ENCODE measurements at places on chromosomes 16 and 17.

DNA sequence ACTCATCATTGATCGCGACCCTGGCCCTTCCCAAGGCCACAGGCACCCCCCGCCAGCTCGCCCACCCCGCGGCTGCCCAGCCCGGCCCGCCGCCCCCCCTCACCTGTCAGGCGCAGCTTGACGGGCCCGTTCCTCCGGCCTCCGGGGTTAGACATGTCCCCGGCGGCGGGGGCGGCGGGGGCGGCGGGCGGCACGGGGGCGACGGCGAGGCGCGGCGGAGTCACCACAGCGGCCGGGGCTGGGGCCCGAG, 456 bp downstream of the SMURF2 start:
- no peaks in the 10 kb centered on the region for H3K27me3 ChIP-seq
- H3K4me1 ChIP-seq = peaks cover 51% of the 10 kb centered on the region
- no peaks in the 10 kb centered on the region for H3K36me3 ChIP-seq
- peak overlapping the region; percentile 57 for H3K27ac ChIP-seq

GRCh38 chr17:1376061-1376460, 24.0 kb downstream of the YWHAE start:
- no peaks in the 10 kb centered on the region for H3K27me3 ChIP-seq
- H3K4me3 ChIP-seq = no peak overlapping the region
- DNase-seq = no peak
- peaks cover 58% of the 10 kb centered on the region for H3K36me3 ChIP-seq

DNA sequence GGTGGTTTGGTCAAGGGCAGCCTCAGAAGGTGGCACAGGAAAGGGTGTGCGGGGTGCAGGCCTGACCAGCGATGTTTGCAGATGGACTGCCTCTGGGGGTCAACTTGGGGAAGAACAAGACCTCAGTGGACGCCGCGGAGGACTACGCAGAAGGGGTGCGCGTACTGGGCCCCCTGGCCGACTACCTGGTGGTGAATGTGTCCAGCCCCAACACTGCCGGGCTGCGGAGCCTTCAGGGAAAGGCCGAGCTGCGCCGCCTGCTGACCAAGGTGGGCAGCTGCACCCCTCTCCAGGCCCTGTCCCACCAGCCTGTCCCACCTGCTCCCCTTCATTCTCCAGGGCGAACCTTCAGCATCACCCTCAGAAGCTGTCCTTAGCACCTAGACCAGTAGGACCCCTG, 12.5 kb downstream of the DHODH start:
- H3K27me3 ChIP-seq = no peaks in the 10 kb centered on the region
- peaks cover 18% of the 10 kb centered on the region for H3K36me3 ChIP-seq
- H3K4me3 ChIP-seq = no peak overlapping the region
- H3K27ac ChIP-seq = no peak overlapping the region
- peaks cover 53% of the 10 kb centered on the region for H3K4me1 ChIP-seq
- DNase-seq = no peak

GRCh38 chr17:70215656-70216055, 46.3 kb downstream of the KCNJ2 start:
- no peak overlapping the region for H3K27ac ChIP-seq
- H3K36me3 ChIP-seq = no peaks in the 10 kb centered on the region
- H3K4me3 ChIP-seq = no peak overlapping the region
- no peaks in the 10 kb centered on the region for H3K27me3 ChIP-seq
- DNase-seq = no peak

GRCh38 chr17:80878876-80879722, 112.5 kb upstream of the CHMP6 start:
- no peak overlapping the region for H3K27ac ChIP-seq
- H3K27me3 ChIP-seq = no peaks in the 10 kb centered on the region
- peaks cover 34% of the 10 kb centered on the region for H3K36me3 ChIP-seq
- no peak overlapping the region for H3K4me3 ChIP-seq
- DNase-seq = no peak
- H3K4me1 ChIP-seq = no peaks in the 10 kb centered on the region

DNA sequence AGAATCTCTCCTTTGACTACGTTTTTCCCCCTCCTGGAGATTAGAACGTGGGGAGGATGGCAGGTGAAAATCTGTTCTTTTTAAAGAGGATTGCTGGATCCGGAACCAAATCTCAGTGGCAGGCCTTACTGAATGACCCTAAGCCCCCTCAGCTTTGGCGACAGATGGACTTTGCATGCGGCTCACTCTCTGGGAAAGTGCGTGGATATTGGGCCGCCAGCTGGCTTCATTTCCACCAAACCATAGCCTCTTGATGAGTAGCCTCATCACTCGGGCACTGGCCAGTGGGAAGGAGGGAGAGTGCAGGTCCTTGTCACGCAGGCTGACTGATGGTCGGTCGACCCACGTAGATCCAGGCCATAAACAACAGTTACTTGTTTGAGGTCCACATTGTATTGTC, 31.3 kb upstream of the CCDC182 start:
- H3K4me3 ChIP-seq = no peak overlapping the region
- H3K36me3 ChIP-seq = no peaks in the 10 kb centered on the region
- DNase-seq = no peak
- 0 out of 2 replicates have a peak, but pooled peaks cover 5% of the 10 kb centered on the region for H3K4me1 ChIP-seq

DNA sequence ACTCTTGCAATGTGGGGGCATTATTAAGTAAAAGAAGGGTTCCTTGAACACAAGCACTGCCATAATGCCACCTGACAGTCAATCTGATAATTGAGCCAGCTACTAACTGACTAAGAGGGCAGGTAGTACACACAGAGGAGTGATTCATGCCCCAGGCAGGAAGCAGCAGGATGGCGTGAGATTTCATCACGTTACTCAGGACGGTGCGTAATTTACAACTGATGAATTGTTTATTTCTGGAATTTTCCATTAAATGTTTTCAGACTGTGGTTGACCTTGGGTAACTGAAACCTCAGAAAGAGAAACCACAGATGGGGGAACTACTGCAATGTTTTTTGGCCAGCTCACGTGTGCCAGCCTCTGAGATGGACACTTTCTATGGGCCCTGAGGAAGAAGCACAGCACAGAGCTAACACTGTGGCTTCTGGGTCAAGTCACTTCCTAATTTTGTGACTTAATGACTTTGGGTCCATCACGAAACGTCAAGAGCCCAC, 46.7 kb downstream of the C17orf67 start:
- H3K27me3 ChIP-seq = peaks cover 16% of the 10 kb centered on the region
- DNase-seq = peak; percentile 73
- no peak overlapping the region for H3K4me3 ChIP-seq
- H3K36me3 ChIP-seq = no peaks in the 10 kb centered on the region
- no peak overlapping the region for H3K27ac ChIP-seq

All from HepG2 (cell line).